ENCODE measurements at places on chromosomes 1 and 21. TPM values are rescaled to one million over a fixed set of nuclear protein-coding genes. Genes with fewer than 3 reads are reported as not detected.

DNA sequence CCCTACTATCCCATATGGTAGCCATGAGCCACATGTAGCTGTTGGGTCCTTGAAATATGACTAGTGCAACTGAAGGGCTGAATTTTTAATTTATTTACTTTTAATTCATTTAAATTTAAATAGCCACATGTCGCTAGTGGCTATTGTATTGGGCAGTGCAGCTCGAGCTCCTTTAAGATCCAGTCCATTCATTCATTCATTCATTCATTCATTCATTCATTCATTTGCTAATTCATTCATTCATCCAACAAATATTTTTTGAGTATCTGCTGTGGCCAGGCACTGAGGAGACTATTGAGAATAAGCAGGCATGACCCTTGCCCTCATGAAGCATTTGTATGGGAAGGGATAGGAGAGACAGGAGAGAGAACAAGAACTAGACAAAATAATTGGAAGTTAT, 29.5 kb upstream of the ACOT11 start:
- no peak overlapping the region for H3K4me3 ChIP-seq
- no peaks in the 10 kb centered on the region for H3K4me1 ChIP-seq
- no peaks in the 10 kb centered on the region for H3K36me3 ChIP-seq

DNA sequence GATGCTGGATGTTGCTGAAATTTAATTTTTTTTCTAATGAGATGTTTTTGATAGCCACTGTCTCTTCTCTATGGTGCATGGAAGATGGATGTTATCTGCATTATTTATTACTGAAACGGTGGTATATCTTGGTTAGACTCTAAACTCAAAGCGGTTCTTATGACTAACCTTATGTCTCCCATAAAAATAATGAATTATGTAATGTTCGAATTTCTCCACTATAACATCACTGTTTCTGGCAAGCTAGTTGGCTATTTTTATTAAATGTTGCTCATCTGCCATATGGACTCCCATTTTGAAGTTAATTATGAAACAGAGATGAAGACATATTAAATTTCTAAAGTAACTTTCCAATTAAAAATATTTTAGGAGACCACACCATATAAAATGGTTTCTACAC, 808.6 kb upstream of the ADGRL4 start:
- H3K27ac ChIP-seq: no peak overlapping the region
- no peak for DNase-seq
- no peaks in the 10 kb centered on the region for H3K36me3 ChIP-seq

Gene KRTAP11-1
- not detected for total RNA-seq

Gene BRINP3
- 0.50 TPM for total RNA-seq

Gene RPTN
- total RNA-seq: 0.09 TPM

Gene KANK4
- not detected for total RNA-seq

GRCh38 chr1:153417136-153417888, 992 bp downstream of the S100A7A start:
- H3K27ac ChIP-seq: no peak overlapping the region
- no peaks in the 10 kb centered on the region for H3K4me1 ChIP-seq
- DNase-seq: no peak
- no peak overlapping the region for H3K4me3 ChIP-seq

Gene FAM78B
- 0.26 TPM for total RNA-seq

Gene ABCB10
- total RNA-seq: 9.9 TPM

GRCh38 chr1:37288900-37289299, 185.5 kb upstream of the ZC3H12A start:
- no peak overlapping the region for H3K4me3 ChIP-seq
- no peaks in the 10 kb centered on the region for H3K4me1 ChIP-seq
- peaks cover 45% of the 10 kb centered on the region for H3K27me3 ChIP-seq
- DNase-seq: no peak

GRCh38 chr1:219210067-219210466, 36.4 kb downstream of the LYPLAL1 start:
- H3K27ac ChIP-seq: no peak overlapping the region
- no peak for DNase-seq
- no peaks in the 10 kb centered on the region for H3K27me3 ChIP-seq
- H3K4me1 ChIP-seq: no peaks in the 10 kb centered on the region

- H3K4me1 ChIP-seq: peaks cover 30% of the 10 kb centered on the region
- H3K27me3 ChIP-seq: no peaks in the 10 kb centered on the region
- H3K36me3 ChIP-seq: peaks cover 67% of the 10 kb centered on the region
- no peak for DNase-seq
Observed at GRCh38 chr1:26768755-26769154, 19.0 kb upstream of the PIGV start.

Gene DNALI1
- total RNA-seq: 4.2 TPM
